CD4-positive, alpha-beta T cell treated with Interleukin-15 for 1 hour (primary cell): ENCODE measurements at places on chromosomes 7 and 10.

DNA sequence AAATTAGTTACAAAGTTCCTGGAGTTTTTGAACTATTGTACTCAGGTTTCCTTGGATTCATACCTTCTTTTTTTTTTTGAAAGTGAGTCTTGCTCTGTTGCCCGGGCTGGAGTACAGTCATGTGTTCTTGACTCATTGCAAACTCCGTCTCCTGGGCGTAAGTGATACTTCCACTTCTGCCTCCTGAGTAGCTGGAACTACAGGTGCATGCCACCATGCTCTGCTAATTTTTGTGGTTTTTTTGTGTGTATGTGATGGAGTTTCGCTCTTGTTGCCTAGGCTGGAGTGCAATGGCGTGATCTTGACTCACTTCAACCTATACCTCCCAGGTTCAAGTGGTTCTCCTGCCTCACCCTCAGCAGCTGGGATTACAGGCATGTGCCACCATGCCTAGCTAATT lies 22.3 kb downstream of the MCM10 start:
- DNase-seq = no peak

- no peak for DNase-seq
Observed at GRCh38 chr10:89600041-89600440, 45.0 kb downstream of the PANK1 start.

DNA sequence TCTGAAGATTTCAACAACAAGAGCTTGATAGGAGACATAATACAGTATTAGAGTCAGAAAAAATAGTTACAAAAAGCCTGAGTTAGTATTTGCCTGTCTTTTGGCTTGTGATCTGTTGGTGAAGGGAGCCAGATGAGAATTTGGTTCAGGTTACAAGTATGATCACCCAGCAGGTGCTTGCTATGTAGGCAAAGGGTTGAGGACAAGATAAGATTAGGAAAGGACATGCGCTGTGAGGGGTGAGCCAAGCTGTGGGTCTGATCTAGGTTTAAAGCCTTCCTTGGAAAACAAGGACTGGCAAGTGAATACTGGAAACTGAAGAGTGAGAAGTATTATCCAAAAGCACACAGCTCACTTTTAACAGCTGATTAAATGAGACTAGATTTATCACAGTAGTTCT lies 28.7 kb upstream of the CD36 start:
- no peak for DNase-seq

DNA sequence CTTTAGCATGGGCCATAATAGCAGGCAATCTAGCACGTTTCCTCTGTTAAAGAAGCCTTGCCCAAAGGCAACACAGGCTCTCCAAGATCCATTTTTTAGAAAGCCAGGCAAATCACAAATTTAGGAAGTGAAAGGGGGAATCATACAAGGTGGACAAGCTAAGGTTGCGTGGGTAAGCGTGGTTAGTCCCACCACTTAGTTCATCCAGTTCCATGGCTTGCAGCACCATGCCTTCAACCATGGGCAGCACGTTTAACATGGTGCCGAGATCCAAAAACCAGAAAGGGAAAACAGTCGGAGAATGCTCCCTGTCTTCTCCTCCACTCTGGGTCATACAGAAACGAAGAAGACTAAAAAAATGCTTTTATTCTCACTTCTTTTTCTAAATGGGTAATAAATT lies 234.4 kb upstream of the IMMP2L start:
- no peak for DNase-seq

- DNase-seq = no peak
Observed at GRCh38 chr7:102065226-102065625, 221.4 kb upstream of the SH2B2 start.

DNA sequence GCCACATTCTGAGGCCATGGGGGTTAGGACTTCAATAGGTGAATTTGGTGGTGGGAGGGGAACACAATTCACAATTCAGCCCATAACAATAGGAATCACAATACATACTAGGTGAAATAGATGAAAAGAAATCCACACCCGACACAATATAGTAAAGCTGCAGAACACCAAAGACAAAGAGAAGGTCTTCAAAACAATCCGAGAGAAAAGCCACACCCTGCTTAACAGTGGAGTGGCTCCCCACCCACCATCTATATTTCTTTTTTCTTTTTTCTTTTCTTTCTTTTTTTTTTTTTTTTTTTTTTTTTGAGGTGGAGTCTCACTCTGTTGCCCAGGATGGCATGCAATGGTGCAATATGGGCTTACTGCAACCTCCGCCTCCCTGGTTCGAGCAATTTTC lies 14.7 kb upstream of the TIAL1 start:
- no peak for DNase-seq

GRCh38 chr7:44136731-44137130 lies 4.4 kb downstream of the MYL7 start:
- no peak for DNase-seq

- DNase-seq = no peak
Observed at GRCh38 chr7:107332488-107333269, 137.2 kb upstream of the GPR22 start.

- DNase-seq = no peak
Observed at GRCh38 chr10:118511711-118512110, 83.7 kb downstream of the PRLHR start.

DNA sequence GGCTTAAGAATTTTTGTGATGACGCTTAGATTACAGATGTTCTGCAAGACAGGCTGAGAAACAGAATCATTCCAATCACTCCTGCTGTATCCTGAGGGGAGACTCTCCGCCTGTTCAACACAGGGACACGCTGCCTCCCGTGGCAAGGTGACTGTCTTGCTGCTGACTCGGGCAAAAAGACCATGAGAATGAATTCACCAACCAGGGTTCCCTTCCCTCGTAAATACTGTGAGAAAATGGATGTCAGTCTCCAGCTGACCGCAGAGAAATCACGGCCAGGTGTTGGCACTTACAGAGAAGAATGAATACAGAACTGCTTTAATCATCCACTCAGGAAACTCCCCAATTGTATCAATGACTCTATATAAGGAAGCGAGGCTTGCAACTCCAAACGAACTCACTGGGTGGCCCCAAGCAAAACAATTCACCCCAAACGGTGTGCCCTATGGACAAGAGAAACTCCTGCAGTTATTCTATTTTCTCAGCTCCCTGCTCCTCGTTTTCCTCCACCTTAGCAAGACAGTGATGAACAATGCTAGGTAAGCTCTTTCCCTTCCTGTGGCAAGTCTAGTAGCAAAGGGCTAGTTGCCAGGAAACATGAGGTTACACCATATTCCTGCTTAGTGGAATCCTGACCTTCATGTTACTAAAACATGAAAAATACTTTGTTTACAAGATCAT lies 22.8 kb downstream of the GNA12 start:
- DNase-seq = no peak

- DNase-seq = no peak
Observed at GRCh38 chr7:99748846-99749579, 14.0 kb upstream of the CYP3A7 start.

- DNase-seq = no peak
Observed at GRCh38 chr7:43785420-43785819, 26.9 kb downstream of the BLVRA start.

- DNase-seq = no peak
Observed at GRCh38 chr7:18469316-18469715, 26.2 kb upstream of the HDAC9 start.

- DNase-seq = no peak
Observed at GRCh38 chr10:107649249-107649648, 484.7 kb upstream of the SORCS1 start.

- DNase-seq = no peak
Observed at GRCh38 chr10:98154076-98154475, 19.6 kb downstream of the R3HCC1L start.

- no peak for DNase-seq
Observed at GRCh38 chr7:159098811-159099655, 45.6 kb downstream of the VIPR2 start.

DNA sequence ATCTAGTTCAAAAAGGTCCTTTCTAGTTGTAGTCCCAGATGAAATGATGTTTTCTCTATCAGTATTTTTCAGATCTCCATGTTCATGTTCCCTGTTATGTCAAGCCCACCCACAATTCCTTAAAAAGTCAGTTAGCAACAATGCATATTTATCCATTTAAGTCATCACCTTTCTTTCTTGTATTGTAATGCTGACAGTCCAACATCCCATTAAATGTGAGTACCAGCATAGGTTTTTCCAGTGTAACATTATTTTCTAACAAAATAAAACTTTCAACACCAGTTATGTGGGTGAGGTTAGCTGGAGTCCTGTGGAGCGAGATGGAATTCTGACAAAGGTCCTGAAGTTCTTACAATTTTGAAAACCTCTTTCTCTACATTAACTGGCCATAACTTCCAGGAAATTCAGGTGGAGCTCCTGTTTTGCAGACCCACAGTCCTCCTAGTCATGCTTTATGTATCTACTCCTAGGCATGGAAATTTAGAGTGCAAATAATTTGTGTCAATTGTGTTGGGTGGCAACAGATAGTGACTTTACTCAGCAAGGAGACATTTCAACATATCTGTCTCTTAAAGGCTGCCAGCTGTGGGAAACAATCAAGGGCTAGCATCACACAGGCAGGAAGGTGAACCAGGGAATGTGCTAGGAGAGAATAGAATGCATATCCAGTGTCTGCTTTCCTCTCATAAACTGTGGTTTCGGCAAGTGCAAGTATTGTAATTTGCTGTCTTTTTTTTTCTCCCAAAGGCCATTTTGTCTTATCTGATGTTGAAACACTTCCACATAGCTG lies 162.6 kb downstream of the MTERF1 start:
- DNase-seq = no peak

- no peak for DNase-seq
Observed at GRCh38 chr7:117724898-117725297, 148.3 kb downstream of the CTTNBP2 start.

DNA sequence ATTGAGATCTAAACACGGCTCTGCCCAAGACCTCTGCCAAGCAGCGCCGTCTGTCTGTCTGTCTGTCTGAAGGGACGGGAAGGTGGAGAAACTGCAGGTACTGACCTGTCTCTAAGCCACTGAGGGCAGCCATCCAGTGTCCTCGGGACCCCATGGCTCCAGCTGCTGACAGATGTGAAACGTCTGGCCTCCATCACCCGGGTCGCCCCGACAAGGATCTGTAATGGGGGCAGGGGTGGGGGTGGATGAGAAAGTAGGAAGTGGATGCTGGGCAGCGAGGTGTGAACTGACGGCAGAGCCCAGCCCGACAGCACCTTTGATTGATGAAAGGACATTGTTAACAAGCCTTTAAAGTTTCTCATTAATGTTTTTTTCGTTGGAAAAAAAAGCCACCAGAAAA lies 193.1 kb downstream of the EBF3 start:
- DNase-seq = no peak

GRCh38 chr7:44145969-44146911 lies 5.1 kb upstream of the MYL7 start:
- DNase-seq = peak; percentile 74

DNA sequence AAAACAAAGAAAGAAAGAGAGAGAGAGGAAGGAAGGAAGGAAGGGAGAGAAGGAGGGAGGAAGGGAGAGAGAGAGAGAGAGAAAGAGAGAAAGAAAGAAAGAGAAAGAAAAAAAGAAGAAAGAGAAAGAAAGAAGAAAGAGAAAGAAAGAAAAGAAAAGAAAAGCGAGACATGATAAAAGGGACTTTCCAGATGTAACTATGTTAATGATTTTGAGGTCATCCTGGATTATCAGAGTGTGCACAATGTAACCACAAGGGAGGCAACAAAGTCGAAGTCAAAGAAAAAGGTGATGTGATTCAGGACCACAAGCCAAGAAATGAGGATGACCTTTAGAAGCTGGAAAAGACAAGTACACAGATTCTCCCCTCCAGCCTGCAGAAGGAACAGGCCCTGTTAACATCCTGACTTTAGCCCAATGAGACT lies 48.9 kb upstream of the PAX2 start:
- no peak for DNase-seq

DNA sequence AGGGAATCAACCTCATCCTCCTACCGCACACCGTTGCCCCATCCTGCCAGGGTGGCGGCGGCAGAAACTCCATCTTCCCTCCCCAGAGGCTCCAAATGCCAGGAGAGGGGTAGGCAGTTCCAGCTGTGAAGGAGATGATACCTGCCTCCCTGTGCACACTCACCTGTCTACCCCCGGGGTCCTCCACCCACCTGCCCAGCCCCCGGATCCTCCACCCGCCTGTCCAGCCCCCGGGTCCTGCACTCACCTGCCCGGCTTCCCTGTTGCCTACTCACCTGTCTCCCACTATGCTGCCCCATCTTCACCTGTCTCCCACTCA lies 13.4 kb upstream of the DNAAF5 start:
- no peak for DNase-seq

- no peak for DNase-seq
Observed at GRCh38 chr7:17646253-17646956, 293.9 kb downstream of the SNX13 start.

DNA sequence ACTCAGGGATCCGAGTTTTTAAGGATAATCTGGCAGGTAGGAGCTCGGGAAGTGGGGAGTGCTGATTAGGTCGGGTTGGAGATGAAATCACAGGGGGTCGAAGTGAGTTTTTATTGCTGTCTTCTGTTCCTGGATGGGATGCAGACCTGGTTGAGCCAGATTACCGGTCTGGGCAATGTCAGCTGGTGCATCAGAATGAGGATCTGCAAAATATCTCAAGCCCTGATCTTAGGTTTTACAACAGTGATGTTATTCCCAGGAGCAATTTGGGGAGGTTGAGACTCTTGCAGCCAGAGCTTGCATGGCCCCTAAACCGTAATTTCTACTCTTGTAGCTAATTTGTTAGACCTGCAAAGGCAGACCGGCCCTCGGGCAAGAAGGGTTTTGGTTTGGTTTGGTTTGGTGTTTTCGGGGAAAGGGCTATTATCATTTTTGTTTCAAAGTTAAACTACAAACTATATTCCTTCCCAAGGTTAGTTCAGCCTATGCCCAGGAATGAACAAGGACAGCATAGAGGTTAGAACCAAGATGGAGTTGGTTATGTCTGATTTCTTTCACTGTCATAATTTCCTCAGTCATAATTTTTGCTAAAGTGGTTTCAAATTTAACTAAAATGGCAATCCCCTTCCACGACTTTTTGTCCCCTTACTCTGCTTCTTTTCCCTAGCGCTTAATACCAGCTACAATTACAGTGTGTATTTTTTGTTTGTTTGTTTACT lies 20.6 kb upstream of the PIK3CG start:
- no peak for DNase-seq

GRCh38 chr10:97939446-97939990 lies 89.9 kb downstream of the GOLGA7B start:
- DNase-seq = no peak

- no peak for DNase-seq
Observed at GRCh38 chr7:104074529-104074928, 85.1 kb upstream of the RELN start.

DNA sequence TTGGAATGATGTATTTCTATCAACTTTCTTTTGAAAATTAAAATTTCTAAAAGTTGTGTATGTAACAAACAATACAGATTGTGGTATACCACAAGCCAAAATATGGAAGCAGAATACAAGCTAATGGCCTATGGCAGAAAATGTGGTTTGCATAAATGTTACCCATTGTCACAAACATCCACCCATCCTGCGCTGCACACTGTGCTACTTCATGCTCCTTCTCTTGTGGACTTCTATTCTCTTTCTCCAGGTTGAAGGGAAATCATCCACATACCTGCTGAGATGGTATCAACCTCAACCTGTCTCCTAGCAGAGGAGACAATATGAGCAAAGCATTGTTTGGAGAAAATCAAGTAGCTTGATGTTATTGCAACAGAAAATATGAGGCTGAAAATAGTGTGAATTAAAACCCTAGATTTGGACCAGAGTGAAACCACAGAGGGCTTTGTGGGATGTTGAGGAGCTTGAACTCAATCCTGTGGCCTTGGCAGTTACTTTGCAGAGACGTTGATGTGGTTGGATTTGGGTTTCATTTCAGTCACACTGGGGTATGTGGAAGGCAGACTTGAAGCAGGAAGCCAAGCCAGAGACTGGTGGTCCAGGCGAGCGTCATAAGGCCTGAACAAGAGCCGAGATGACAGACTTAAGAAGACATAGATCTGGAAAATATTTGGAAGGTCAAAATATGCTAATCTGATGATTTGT lies 63.8 kb downstream of the ICA1 start:
- DNase-seq = no peak

GRCh38 chr7:40811666-40812065 lies 676.9 kb downstream of the SUGCT start:
- no peak for DNase-seq
